ENCODE measurements at places on chromosomes 12 and 14. TPM values are rescaled to one million over a fixed set of nuclear protein-coding genes. Genes with fewer than 3 reads are reported as not detected.
A peak's percentile ranks its signal among the peaks of the same experiment; 100 is the strongest.

GRCh38 chr12:51429700-51430099 is 5.1 kb downstream of the SLC4A8 start:
- H3K36me3 ChIP-seq, result no peaks in the 10 kb centered on the region
- peaks cover 20% of the 10 kb centered on the region for H3K4me1 ChIP-seq
- no peak overlapping the region for H3K27ac ChIP-seq
- H3K4me3 ChIP-seq, result no peak overlapping the region

DNA sequence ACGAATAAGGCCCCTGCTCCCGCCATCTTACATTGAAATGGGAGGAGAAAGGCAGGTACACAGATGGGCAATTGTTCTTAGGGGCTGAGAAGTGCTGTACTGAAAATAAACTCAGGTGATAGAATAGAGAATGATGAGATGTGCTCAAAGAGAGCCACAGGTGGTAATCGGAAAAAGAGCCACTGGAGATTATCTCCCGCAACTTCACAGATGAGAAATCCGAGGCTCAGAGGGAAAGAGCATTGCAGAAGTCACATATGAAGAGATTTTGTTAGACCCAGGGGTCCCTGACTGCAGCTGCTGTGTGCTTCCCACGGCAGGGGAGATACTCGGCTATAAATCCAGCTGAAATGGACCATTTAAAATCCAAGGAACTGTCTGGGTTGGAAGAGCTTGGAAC is 73.7 kb downstream of the PRIMA1 start:
- no peak overlapping the region for H3K27ac ChIP-seq
- DNase-seq, result no peak
- H3K4me1 ChIP-seq, result no peaks in the 10 kb centered on the region

DNA sequence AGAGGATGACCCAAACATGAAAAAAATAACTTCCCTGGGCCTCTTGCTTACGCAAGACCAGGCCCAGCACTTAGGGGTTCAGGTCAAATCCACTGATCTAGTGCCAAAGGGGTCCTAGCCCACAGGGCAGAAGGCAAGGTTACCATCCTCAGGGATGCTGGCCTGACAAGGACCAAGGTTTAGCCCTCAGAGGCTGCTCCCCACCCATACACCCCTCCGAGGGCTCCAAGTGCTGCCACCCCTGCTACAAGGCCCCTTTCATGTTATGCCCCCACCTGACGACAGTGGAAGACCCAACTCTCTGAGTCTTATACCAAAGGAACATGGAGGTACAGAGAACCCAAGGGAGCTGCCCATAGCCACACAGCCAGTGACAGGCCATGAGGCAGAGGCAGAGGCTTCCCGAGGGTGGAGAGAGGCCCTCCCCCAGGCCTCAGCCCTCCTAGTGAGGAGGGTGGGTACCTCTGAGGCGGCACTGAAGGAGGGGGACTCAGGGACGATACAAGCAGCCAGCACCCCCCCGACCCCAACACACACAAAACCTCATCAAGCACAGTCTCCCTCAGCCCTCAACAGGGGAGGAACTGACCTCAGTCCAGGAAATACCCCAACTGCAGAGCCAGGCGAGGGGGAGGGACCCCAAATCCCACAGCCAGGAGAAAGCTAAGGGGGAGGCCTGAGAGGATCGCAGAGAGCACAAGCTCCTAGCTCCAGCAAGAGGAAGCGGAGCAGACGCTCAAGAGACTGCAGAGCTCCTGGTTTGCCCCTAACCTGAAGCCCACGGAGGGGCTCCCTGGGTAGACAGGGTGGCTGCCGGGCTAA is 37.0 kb downstream of the ANAPC7 start:
- no peaks in the 10 kb centered on the region for H3K4me1 ChIP-seq
- no peak for DNase-seq
- no peaks in the 10 kb centered on the region for H3K27me3 ChIP-seq
- H3K27ac ChIP-seq, result no peak overlapping the region

DNA sequence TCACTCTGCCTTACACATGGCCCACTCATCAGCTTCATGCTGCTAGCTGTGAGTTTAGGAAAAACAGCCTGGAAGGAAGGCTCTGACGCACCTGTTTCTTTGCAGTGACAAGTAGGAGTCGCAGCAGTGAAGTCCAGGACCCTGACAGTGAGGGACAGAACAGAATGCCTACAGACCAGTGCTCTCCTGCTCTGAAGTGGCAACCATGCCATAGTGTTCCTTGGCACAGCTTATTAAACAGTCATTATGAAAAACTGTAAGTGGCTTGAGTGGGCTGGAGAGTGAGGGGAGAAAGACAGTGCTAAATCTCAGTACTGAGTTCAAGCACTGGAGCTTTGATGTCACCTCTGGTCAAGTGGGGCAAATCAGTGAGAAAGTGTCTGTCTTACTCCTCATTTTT is 61.7 kb downstream of the MYRFL start:
- no peak overlapping the region for H3K27ac ChIP-seq
- H3K4me1 ChIP-seq, result no peaks in the 10 kb centered on the region
- H3K4me3 ChIP-seq, result no peak overlapping the region

- H3K27ac ChIP-seq, result no peak overlapping the region
- H3K36me3 ChIP-seq, result no peaks in the 10 kb centered on the region
- no peaks in the 10 kb centered on the region for H3K4me1 ChIP-seq
- DNase-seq, result no peak
- H3K27me3 ChIP-seq, result peaks cover 10% of the 10 kb centered on the region
Observed at GRCh38 chr14:37844614-37845013, 249.2 kb downstream of the TTC6 start.

DNA sequence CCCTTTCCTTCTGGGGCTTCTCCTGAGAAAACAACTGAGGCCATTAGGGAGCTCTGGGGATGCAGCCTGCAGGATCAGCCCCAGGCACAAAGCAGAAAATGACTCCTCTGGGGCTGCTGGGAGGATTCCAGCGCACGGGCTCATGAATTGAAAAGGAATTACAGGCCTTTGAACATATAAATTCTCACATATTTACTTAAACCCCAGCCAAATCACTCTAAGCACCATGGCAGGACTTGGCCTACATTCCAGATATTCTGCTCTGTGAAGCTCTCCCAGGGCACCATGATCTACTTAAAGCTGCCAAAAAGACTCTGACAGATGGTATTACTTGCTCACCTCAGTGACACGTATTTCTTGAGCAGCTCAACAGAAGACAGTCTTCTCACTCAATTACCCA is 87.2 kb downstream of the ZFC3H1 start:
- H3K36me3 ChIP-seq, result no peaks in the 10 kb centered on the region
- H3K4me1 ChIP-seq, result peaks cover 22% of the 10 kb centered on the region
- H3K27ac ChIP-seq, result no peak overlapping the region
- DNase-seq, result no peak
- no peak overlapping the region for H3K4me3 ChIP-seq

DNA sequence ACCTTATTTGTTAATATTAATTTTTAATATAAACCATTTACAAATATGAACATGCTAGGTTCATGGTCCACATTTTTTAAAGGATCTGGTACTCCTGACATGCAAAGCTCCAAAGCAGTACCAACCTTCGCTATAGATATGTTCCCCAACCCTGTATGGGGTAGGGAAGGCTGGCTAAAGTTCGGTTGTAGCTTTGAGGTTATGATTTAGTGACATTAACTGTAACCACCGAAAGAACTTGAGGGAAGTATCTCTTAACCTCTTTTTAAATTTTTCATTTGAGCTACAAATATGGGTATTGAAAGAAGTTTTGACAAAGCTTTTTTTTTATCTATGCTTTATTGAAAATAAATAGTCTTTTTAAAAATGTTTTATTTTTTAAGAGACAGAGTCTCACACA is 115.5 kb downstream of the DYRK2 start:
- no peaks in the 10 kb centered on the region for H3K36me3 ChIP-seq
- no peaks in the 10 kb centered on the region for H3K27me3 ChIP-seq
- peaks cover 11% of the 10 kb centered on the region for H3K4me1 ChIP-seq

DNA sequence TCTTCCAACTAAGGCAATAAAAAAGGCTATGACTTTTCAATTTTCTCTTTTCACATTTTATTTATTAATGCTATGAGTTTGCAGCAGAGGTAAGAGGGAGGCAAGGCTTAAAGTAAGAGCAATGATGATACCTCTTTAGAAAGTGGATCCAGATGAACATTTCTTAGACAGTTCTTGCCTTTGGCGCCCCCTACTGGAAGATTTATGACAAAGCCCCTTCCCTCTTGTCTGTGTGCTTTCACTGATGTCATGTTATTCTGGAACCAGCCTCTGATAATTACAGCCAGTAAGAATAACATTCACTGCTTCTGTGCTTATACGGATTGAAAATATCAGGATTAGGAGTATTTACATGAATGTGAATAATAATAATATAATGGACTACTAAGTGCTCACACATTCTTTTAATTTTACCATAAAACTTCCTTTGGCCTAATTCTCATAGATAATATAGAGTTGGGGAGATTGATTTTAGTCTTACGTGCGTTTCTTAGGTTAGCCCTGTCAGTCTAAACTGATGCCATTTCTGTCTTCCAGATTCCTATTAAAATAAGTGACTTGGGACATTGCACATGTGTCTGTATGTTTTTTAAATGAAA is 1929.9 kb upstream of the SEL1L start:
- peak; percentile 59 for DNase-seq
- peaks cover 9% of the 10 kb centered on the region for H3K4me1 ChIP-seq
- H3K27ac ChIP-seq, result no peak overlapping the region

DNA sequence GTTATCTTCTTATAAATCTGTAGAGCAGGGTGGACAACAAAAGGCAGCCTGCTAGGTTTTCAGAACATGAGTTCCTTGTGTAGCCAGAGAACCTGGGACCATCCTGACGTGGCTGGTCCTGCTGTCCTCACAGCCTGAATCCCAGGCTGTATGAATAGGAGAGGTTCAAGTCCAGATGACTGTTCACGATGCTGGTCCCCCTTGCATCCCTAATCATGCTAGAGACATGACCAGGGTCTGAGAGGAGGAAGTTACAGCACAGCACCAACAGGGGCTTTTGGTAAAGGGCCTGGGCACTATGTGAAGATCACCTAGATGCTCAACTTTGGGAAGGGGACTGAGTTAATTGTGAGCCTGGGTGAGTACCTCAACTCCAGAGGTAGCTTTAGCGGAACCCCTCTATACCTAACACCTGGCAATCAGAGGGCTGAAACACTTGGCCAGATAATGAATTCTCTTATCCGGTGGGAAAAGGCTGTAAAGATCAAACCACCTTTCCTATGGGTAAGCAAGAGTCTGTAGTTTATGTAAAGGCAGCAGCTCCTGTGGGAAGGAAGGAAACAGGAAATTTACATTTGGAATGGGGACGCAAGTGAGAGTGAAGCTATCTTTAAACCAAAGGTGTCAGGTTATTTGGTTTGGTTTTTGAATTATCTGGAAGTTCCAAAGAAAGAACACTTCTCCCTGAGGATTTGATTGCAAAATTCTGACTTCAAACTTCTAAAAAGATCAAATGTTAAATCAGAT is 112.8 kb downstream of the DAD1 start:
- peaks cover 32% of the 10 kb centered on the region for H3K27me3 ChIP-seq
- peaks cover 15% of the 10 kb centered on the region for H3K4me1 ChIP-seq
- H3K27ac ChIP-seq, result no peak overlapping the region
- no peaks in the 10 kb centered on the region for H3K36me3 ChIP-seq
- H3K4me3 ChIP-seq, result no peak overlapping the region
- no peak for DNase-seq

DNA sequence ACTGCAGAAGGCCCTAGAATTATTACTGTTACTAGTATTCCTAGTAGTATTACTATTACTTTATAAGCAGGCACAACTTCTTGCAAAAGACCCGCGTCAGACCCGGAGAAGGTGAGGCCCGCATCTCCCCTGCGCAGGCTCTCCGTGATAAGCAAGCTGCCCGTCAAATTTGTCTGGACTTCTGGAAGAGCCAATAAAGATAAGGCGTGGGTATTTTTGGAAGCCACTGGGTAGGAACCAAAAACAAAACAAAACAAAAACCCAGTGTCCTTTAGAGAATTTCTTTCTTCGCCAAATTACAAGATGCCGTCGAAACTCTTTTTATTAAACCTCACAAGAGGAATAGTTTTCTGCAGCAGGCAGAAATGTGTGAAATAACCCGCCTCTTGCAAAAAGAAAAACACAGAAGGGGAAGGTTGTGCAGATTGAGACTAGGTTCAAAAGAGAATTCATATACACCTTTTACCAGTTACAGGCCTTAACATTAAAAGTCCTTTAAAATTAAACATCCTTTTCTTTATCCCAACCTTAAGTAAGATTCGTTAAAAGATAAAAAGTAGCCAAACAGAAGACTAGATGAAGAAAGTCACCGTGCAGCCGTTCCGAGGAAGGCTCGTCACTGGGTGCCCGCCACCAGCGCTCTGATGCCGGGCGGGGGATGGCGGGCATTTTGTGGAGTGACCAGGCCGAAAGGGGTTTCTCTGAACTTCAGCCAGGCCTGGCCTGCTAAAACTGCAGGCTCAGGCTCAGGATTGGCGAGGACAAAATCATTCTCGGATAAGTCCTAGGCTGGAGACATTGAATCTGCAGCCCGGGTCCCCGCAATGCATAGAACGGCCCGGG is 1.6 kb downstream of the TBX5 start:
- H3K4me1 ChIP-seq, result peaks cover 32% of the 10 kb centered on the region
- peaks cover 8% of the 10 kb centered on the region for H3K27me3 ChIP-seq
- peak overlapping the region; percentile 92 for H3K27ac ChIP-seq
- H3K4me3 ChIP-seq, result peak overlapping the region; percentile 99
- DNase-seq, result no peak

GRCh38 chr12:106247674-106248311 is at the start of gene CKAP4:
TSS of gene CKAP4 (minus strand) at chr12:106248020. CDS start at chr12:106247851, 169 bp downstream.
- peaks cover 3% of the 10 kb centered on the region for H3K27me3 ChIP-seq
- peak within 1 kb of the TSS; percentile 88 for H3K4me3 ChIP-seq
- peak; percentile 43 for DNase-seq
- H3K27ac ChIP-seq, result peak within 1 kb of the TSS; percentile 93
- H3K4me1 ChIP-seq, result peaks cover 61% of the 10 kb centered on the region

DNA sequence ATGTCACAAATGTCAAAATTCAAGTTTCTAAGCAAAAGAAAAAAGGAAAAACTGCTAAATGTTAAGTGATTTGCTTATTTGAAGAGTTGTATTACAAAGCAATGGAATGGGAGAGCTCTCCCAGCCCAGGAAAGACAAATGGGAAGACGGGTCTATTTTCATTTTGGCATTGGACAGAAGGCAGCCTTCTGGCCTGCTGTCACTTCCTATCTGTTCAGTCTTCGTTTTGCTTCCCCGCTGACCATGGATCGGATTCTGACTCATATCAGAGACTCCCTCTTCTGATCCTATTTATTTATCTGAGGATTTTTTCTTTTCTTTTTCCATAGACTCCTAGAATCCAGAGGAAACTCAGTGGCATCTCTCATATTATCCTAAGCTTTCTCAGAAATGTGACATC is 634.9 kb downstream of the DIO2 start:
- H3K4me3 ChIP-seq, result no peak overlapping the region
- H3K4me1 ChIP-seq, result peaks cover 8% of the 10 kb centered on the region
- no peak for DNase-seq
- no peak overlapping the region for H3K27ac ChIP-seq
- no peaks in the 10 kb centered on the region for H3K27me3 ChIP-seq

DNA sequence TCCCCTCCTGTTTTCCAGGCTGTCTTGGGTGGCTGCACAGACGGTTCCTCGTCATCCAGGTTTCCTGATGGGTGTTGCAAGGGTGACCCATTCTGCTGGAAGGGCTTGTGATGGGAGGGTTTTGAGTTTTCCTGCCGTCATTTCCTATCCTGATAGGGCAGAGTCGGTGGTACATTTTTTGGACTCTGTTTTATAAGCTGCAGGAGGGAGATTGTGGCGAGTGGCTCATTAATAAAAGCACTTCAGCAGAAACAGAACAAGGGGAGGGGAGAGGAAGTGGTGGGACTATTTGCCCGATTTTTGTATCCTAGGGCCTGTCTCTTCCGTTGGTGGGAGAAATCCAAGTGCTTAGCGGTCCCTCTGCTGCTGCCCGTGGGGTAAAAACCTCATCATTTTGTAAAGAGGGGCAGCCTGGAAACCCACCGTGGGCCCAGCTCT is 40.0 kb downstream of the TSPAN9 start:
- DNase-seq, result peak; percentile 66
- 0 out of 2 replicates have a peak, but pooled peaks cover 2% of the 10 kb centered on the region for H3K27me3 ChIP-seq
- peaks cover 13% of the 10 kb centered on the region for H3K36me3 ChIP-seq

SNAPC1 gene
- 14.6 TPM for total RNA-seq

INHBC gene
- total RNA-seq, result not detected

OLR1 gene
- total RNA-seq, result 35.7 TPM

RBP5 gene
- total RNA-seq, result not detected

PRICKLE1 gene
- 3.7 TPM for total RNA-seq

CLEC14A gene
- total RNA-seq, result 0.08 TPM

Data from HFFc6 (cell line).